ENCODE measurements at places on chromosomes 1 and 21.

- no peak for DNase-seq
Measured at GRCh38 chr1:206419250-206419649, 51.0 kb upstream of the IKBKE start.

DNA sequence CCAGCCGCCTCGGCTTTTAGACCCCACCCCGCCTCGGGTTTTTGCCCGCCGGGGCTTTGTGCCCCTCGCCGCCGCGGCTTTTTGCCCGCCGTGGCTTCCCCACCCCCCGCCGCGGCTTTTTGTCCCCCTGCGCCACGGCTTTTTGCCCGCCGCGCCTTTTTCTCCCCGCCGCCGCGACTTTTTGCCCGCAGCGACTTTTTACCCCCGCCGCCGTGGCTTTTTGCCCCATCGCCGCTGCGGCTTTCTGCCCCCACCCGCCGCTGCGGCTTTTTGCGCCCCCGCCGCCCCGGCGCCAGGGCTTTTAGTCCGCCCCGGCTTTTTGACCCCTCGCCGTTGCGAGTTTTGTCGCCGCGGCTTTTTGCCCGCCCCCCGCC is 474.4 kb downstream of the FAM72C start:
- DNase-seq: no peak

DNA sequence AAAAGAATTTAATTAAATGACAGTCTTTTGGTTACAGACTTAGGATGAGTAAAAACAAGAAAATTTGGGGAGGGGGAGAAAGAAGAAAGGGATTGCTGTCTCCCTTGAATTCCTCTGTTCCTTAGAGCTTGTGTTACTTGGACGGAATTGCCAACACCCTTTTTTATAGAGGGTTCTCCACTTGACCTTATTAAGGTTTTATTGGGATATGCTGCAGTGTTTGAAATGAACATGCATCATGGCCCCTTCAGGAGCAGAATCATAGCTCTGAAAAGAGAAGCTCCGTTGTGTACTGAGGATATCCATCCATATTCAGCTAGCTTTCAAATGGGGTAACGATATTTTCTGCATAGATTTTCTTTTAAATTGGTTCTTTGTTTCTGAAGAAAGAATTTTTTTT is 48.2 kb upstream of the DNASE2B start:
- DNase-seq: no peak

DNA sequence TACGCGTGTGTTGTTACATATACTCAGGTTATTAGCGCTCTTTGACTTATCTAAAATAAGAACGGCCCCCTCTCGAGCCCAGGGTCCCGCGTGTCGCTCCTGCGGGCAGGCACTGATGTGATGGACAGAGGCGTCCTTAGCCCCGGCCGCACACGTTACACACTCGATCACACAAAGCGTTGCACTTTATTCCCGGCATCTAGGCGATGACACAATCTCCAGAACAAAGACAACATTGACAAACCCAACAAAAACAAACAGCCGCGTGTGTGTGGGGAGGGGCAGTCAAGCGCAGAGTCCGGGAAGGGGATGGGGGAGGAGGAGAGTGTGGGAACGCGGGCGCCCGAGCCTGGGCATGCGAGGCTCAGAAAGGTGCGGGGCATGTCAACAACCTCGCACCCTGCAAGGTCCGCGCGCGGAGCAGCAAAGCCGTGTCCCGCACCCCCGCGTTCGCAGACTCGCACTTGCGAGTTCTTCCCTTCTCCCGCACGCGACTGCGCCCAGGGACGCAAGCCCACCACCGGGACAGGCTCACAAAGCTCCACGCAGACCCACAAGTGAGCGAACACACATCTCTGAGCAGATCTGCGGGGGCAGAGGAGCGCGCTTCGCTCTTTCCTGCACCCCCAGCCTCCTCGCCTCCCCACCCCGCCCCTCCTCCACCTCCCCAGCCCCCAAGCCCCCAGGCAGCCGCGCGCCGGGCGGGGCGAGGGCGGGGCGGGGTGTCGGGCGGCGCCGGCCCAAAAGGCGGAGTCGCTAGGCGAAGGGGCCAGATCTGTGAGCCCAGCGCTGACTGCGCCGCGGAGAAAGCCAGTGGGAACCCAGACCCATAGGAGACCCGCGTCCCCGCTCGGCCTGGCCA is at the start of gene EFNA1:
Gene EFNA1, plus strand, starts transcription at position 772 of the 862 bp plus-strand sequence. CDS start 102 bp downstream, outside the sequence.
- peak; percentile 44 for DNase-seq

- no peak for DNase-seq
Measured at GRCh38 chr21:44583089-44583799, 2.8 kb upstream of the KRTAP10-5 start.

GRCh38 chr1:55547405-55547804 is 332.2 kb upstream of the USP24 start:
- no peak for DNase-seq

DNA sequence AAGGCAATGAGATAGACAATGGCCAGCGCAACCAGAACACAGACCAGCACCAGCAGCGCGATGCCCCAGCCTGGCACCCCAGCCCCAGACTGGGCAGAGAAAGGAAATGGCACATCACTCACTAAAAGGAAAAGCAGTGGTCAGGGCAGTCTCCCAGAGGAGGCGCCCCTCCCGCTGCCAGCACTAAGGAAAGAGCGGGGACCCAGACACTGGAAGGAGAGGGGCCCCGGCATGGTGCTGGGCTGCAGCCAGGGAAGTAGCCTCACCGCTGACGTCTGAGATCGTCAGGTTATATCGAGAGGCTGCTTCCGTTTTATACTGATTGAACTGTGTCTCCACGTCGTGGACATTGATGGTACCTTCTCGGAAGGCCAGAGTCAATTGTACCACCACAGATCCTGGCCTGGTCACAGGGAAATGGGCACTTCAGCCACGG is 13.8 kb downstream of the TRIM46 start:
- DNase-seq: no peak

- no peak for DNase-seq
Measured at GRCh38 chr1:113269168-113269963, 120.9 kb upstream of the MAGI3 start.

GRCh38 chr1:194930132-194930531 is 1678.1 kb downstream of the KCNT2 start:
- no peak for DNase-seq

DNA sequence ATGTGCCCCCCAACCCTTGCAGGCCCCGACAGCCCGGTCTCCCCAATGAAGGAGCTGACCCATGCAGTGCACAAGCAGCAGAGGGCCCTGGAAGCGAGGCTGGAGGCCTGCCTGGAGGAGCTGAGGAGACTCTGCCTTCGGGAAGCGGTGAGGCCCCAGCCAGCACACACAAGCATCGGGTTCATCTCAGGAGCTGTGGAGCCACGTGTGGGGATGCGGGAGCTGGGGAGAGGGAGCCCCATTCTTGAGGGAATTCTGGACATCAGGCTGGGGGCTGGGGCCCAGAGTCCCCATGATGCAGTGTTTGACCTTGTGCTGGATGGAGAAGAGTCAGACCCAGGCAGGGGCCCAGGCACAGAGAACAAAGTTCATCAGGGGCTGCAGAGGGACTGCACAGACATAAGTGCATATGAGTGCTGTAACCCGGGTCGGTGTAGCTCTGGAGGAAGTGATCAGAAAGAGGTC is 4.8 kb downstream of the INAVA start:
- no peak for DNase-seq

- DNase-seq: no peak
Measured at GRCh38 chr1:115184951-115185331, 95.6 kb upstream of the TSPAN2 start.

Measured in stimulated activated CD4-positive, alpha-beta T cell treated with anti-CD3 and anti-CD28 coated beads, Interleukin-4, amount 100 ng/mL, for 24 hours (primary cell).